ENCODE measurements at places on chromosomes 7 and 10.

DNA sequence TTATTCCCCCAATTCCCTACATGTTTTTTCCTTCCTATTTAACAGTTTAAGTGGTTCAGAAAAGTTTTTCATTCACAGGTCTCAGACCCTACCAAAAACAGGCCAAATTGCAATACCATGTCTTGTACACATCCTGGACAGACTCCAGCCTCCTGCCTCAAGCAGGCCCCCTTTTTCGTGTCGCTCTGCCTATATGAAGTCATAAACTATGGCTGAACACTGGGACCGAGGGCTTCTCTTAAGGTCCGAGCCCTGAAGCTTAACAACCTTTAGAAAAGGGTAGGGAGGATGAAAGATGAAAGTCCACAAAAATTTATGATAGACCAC, 1.4 kb downstream of the FBXW4 start:
- DNase-seq, result peak; percentile 3

GRCh38 chr7:66380272-66380888, 175.2 kb downstream of the TPST1 start:
- DNase-seq, result no peak

GRCh38 chr7:102415685-102416225, 17.6 kb upstream of the ORAI2 start:
- peak; percentile 46 for DNase-seq

DNA sequence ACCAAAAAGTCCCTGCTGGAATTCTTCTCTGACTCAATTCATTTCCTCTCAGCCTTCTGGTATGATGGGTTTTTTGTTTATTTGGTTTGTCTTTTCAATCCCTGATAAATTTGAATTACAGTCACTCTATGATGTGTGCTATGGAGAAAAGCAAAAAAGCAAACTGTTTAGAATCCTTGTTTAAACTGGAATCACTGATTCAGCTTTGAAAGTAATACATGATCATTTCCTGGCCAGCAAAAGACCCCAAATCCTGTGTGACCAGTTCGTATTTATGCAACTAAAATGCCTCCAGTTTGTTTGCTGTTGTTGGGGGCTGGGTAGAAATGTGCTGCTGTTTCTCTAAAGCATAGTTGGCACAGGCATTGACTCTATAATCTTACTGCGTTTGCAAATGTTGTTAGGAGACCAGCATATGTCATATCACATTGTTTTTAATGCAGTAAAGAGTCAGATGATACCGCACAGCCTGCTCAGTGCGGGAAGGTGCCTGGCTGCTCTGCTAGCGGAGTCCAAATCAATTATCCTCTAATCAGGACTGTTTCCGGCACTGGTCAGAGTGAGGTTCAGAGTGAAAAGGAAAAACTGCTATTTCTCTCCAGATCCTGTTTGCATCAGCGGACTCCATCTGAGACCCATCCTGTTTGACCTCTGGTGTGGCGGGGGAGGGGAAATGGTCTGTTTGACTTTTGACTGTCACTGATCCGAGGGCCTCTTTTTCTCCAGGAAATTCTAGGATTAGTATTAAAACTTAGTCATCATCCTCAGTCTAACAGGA, 40.6 kb upstream of the ADD3 start:
- no peak for DNase-seq

DNA sequence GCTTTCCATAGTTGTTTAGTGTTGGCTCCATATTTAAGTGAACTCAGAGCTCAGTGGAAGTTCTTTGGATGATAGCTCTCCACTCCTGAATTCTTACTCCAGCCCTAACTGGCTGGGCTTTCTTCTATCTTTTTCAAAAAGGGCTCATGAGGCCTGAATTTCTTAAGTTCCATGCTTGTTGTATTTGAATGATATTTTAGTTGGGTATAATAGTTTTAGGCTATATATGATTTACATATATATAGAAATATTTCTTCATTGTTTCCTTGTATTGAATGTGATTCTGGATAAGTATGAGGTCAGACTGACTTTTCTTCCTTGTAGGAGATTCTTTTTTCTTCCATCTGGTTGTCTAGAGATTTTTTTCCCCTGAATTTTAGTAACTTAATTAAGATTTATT, 843.5 kb downstream of the LRMDA start:
- DNase-seq, result no peak

DNA sequence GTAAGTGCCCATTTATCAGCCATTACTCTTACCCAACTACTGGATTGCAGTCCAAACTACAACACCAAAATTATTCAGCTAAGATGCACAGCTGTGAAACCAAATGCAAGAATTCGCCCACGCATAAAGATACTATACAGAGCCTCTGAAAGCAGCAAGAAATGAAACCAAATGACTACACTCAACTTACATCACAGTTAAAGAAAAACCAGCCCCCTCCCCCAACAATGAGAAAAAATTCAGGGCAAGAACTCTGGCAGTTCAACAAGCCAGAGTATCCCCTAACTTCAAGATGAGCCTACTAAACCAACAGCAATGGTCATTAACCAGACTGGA, 209.1 kb upstream of the VWC2 start:
- no peak for DNase-seq

DNA sequence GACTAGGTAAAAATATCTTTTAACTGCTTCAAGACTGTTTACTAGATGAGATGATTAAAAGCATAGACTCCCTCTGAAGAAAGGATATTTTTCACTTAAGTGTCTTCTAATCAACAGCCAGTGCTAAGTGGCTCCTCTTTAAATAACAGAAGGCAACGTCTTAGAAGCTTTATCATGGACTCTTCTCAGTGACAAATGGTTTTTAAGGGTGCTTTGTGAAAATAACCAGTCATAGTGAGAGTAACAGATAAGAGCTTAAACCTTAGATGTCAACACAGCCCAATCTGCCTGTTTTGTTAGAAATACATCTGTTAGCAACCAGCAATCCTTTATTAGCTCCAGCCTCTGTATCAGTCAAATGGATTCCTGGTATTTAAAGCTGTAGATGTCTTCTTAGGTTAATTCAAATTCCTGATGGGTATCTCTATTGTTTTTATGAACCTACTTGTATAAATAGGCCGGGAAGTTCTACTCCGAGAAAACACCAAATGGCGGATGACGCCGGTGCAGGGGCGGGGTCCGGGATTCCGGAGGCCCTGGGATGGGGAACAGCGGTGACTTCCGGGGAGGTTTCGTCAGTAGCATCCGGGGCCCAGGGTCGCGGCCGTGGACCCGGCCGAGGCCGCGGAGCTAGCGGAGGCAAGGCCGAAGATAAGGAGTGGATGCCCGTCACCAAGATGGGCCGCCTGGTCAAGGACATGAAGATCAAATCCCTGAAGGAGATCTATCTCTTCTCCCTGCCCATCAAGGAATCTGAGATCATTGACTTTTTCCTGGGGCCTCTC, 285.4 kb downstream of the GPR37 start:
- DNase-seq, result no peak

DNA sequence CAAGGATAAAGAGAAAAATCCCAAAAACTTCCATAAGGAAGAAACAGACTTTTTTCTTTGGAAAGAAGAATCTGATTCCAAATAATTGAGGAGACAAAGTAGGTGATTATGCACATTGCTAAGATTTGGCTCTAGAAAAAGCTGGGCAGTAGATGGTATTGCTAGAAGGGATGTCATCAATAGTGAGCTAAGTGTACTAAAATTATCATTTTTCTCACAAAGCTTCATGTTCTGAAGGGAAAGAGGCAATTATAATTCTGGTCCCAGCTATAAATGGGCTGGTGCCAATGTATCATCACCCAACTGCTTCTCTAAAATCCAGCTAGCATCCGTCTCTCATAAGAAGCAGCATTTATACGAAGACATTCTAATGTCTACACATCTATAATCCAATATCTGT, 23.9 kb downstream of the STEAP1 start:
- no peak for DNase-seq

DNA sequence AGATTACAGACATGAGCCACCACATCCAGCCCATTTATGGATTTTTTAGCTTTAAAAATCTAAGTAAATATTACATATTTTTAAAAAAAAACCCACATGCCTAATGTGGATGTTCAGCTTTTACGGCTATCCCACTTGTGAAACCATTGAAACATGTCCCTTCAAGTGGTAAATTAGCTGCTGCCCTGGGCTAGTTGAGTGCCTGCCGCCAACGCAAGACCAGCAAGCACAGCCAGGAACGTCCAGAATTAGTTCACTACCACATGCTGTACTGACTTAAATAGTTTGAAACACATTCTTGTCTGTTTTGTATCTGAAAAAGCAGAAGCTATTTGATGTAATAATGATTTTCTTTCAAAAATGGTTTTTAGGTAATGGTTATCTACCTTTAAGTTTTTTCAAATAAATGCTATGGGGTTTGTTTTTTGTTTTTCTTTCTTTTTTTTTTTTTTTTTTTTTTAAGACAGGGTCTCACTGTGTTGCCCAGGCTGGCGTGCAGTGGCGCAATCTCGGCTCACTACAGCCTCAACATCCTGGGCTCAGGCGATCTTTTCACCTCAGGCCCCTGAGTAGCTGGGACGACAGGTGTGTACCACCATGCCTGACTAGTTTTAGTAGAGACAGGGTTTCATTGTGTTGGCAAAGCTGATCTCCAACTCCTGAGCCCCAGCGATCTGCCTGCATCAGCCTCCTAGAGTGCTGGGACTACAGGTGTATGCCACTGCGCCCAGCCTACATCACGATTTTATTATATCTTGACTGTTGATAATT, 57.0 kb downstream of the KLRG2 start:
- DNase-seq, result no peak

DNA sequence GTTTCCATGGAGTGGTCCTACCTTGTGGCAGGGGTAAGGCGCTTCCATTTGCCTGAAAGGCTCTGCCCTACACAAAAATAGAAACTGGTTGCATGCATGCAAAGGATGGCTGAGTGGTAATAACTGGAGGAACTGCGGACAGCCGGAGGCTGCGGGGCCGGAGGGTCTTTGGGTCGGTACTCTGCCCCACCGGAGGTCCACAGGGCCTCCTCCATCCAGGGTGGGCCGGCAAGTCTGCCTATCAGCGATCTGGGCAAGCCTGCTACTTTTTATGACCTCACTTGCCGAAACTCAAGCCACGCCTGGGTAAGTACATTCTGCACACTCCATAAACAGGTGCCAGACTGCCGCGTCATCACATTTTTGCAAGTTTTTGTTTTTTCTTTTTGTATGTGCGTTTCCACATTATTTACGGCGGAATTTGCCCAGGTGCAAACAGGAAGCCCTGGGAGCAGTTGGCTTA, 30.0 kb downstream of the TACC2 start:
- no peak for DNase-seq

GRCh38 chr10:117755659-117756014, 213.1 kb downstream of the EMX2 start:
- DNase-seq, result no peak

DNA sequence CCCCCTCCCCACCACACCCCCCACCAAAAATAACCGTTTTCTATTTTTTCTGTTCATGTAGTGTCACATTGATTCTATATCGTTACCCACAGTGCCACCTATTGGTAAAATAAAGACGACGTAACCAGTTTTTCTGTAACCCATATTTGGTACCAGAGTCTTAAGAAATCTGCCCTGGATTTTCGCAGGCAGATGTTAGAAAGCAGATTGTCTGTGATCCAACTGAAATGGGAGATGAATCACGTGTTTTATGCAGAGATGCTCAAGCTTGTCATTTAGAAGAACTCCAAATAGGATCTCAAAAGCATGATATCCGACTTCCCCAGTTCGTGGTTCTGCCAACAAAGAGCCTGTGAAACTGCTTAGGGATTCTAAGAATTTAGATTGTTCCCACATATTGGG, 261.1 kb upstream of the CSTF2T start:
- no peak for DNase-seq

DNA sequence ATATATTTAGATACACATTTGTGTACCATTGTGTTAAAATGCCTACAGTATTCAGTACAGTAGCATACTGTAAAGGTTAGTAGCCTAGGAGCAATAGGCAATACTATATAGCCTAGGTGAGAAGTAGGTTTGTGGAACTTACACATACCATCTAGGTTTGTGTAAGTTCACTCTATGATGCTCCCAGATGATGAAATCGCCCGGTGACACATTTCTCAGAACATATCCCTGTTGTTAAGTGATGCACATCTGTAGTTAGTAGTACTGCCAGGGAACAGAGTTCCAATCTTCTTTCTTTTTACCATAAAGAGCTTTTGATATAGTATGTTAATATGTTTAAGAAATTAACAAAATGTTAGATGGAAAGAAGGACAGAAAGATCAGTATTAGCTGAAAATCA, 138.2 kb downstream of the SNX13 start:
- no peak for DNase-seq

- DNase-seq, result no peak
These were observed 236.8 kb downstream of the FRMD4A start for GRCh38 chr10:14093730-14094484.
